ENCODE measurements at places on chromosomes 6 and 20.

DNA sequence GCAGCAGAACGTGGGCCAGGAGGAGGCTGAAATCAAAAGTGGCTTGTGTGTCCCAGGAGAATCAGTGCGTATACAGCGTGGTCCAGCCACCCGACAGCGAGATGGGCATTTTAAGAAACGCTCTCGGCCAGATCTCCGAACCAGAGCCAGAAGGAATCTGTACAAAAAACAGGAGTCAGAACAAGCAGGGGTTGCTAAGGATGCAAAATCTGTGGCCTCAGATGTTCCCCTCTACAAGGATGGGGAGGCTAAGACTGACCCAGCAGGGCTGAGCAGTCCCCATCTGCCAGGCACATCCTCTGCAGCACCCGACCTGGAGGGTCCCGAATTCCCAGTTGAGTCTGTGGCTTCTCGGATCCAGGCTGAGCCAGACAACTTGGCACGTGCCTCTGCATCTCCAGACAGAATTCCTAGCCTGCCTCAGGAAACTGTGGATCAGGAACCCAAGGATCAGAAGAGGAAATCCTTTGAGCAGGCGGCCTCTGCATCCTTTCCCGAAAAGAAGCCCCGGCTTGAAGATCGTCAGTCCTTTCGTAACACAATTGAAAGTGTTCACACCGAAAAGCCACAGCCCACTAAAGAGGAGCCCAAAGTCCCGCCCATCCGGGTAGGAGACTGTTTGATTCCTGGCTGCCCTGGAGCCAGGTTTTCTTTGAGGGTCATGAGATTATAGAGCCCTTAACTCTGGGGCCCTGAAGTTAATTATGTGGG is 75.3 kb downstream of the ASXL1 start:
- no peak for DNase-seq

DNA sequence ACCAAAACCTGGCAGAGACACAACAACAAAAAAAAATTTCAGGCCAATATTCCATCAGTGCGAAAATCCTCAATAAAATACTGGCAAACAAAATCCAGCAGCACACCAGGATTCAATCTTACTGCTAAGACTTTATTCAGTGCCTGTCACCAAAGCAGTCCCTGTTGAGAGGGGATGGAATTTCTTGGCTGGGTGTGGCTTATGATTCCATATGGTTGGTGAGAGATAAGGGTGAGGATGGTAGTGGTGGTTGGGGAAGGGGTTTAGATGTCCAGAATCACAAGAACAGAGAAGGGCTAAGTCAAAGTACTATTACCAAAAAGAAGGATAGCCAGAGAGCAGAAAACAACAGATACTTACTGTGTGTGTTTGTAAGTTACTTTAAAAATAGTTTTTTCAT is 152.8 kb upstream of the SLC35B3 start:
- DNase-seq: no peak

- DNase-seq: no peak
Measured at GRCh38 chr6:123812621-123813020, 9.0 kb downstream of the NKAIN2 start.

GRCh38 chr6:170181338-170181690 is 109.6 kb downstream of the DLL1 start:
- DNase-seq: no peak

GRCh38 chr6:167930295-167930694 is 67.2 kb upstream of the KIF25 start:
- no peak for DNase-seq

GRCh38 chr6:133835901-133836300 is 53.0 kb upstream of the TCF21 start:
- no peak for DNase-seq

DNA sequence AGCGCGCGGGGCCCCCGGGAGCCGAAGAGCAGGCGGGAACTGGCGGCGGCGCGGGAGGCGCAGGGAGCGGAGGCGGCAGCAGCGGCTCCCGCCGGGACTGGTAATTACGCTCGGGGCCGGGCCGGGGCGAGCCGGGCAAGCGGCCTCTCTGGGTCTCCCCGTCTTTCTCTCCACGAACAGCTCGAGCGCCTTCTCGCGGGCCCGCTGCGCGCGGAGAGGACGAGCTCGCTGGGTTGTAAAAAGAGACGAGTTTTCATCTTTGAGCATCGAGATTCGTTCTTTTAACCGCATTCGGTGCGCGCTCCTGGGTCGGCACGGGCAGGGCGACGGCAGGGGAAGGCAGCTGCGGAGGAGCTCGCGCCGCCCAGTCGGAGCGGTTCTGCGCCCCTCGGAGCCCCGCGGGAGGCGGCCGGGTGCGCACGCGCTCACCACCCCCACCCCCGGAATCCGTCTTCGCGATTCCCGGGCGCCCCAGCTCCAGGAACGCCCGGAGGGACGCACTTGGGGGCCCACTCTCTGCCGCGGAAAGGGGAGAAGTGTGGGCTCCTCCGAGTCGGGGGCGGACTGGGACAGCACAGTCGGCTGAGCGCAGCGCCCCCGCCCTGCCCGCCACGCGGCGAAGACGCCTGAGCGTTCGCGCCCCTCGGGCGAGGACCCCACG is 38.0 kb downstream of the YTHDF1 start:
- no peak for DNase-seq

- no peak for DNase-seq
Measured at GRCh38 chr20:11546939-11547338, 370.8 kb upstream of the BTBD3 start.

- peak; percentile 76 for DNase-seq
Measured at GRCh38 chr6:106512048-106512967, 117.0 kb downstream of the RTN4IP1 start.

DNA sequence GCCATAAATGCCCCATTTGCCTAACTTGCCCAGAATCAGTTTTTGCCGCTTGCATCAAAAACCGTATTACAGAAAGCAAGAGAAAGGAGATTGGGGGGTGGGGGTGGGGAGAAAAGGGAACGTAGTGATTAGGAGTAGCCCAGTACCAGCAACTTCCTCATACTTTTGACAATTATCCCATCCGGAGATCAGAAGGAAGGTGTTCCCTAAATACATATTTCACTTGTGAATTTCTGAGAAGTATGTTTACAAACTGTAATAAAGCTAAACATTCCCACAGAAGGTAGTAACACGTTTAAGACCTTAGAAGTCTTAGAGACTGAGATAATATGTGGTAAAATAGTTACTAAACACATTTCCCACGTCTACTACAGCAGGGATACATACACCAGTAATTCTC is 14.5 kb downstream of the PREP start:
- DNase-seq: no peak

GRCh38 chr6:14621518-14621917 is 503.9 kb downstream of the CD83 start:
- peak; percentile 38 for DNase-seq

DNA sequence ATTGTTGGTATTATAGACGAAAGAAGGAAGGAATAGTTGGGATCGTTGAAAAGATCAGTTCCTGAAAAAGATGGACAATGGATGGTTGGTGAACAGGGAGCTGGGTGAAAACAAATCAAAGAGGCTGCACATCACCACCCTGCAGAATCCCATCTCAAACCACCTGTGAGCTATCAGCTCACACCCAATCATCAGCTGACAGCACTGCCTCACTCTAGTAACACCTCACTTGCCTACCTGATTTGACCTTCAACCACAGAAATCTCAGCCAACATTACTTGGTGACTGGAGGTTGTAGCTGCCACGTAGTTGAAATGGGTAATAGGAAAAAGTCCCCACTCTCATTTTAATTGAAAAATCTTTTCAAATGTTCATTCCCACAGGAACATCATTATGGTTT is 101.8 kb upstream of the DST start:
- DNase-seq: no peak

DNA sequence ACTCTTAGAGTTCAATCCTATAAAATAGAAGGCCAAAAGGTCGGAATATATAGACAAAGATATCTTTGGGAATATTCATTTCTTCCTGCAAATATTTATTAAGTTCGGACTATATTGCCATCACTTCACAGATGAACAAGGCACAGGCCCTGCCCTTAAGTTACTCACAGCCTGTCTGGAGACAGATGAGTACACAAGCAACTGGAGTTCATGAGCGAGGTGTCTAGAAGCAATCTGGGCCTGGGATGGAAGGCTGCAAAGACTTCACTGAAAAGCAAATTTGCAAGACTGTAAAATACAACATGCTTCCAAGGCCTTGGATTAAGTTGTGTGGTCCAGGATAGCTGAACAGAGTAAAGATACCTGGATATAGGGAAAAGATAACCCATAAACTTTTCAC is 56.7 kb upstream of the CEP85L start:
- DNase-seq: no peak

GRCh38 chr6:123745895-123746294 is 57.8 kb upstream of the NKAIN2 start:
- peak; percentile 20 for DNase-seq

DNA sequence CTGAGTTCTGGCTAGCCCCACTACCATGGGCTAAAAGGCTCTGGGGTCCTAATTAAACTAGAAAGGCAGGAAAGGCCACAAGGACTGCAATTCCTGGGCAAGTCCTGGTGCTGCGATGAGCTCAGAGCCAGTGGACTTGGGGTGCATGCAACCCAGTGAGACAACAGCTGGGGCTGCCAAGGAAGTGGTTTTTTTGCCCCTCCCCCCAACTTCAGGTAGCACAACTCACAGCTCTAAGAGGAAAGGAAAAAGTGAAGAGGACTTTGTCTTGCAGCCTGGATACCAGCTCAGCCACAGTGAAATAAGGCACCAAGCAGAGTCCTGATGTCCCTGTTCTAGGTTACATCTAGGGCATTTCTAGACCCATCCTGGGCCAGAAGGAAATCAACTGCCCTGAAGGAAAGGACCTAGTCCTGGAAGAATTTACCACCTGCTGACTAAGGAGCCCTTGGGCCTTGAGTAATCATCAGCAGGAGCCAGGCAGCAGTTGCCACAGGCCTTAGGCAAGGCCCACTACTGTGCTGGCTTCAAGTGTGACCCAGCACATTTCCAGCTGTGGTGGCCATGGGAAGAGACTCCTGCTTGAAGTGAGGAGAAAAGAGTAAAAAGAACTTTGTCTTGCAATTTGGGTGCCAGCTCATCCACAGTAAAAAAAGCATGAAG is 358.4 kb downstream of the BTBD3 start:
- DNase-seq: no peak

DNA sequence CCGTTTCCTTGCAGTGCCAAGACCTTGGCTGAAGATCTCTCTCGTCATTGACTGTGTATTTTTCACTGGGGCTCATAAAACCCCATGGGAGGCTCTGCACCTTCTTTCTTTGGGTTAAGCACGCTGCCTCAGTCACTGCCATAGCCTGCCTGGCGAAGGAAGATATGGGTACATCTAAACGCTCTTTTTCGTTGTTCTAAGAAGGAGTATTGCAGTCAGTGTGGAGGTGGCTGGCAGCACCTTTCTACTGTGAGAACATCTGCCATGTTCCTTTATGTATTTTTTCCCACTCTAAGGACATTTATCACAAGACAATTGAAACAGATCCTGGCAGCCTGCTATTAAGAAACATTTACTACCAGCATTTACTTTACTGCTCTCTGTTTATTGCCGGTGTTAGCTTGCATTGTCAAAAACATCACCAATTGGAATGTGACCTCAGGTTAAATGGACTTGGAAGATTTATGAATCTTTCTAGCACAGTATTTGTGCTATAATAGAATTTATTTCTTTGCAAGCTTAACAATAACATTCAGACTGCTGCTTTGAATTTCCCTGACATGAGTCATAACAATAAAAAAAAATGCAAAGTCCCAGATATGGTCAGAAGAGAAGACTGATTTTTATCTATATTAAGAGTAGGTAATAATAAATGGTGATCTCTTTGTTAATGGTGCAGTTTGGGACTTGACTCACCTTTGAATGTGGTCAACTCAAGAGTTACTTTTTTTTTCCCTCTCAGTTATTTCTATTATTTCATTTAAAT is 62.2 kb upstream of the CLDN20 start:
- DNase-seq: peak; percentile 50

GRCh38 chr6:12404651-12405050 is 114.5 kb downstream of the EDN1 start:
- DNase-seq: no peak

DNA sequence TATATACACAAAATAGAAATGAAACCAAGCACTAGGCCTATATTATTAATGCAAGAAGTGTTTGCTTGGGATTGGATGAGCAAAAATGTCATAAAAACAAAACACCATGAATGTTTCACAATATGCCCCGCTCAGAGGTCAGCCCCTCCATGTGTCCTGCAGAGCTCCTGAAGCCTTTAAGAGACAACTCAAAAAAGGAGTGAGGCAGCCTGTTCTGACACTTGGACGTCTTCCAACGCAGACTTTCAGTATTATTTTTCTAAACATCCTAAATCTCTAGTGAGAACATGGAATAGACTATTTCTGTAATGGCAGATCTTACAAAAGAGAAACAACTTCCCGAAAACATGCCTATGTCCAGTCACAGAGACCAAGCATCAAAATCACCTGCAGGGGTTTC is 322.6 kb downstream of the PRKN start:
- no peak for DNase-seq

- DNase-seq: no peak
Measured at GRCh38 chr6:67221226-67221625, 1413.9 kb upstream of the ADGRB3 start.

DNA sequence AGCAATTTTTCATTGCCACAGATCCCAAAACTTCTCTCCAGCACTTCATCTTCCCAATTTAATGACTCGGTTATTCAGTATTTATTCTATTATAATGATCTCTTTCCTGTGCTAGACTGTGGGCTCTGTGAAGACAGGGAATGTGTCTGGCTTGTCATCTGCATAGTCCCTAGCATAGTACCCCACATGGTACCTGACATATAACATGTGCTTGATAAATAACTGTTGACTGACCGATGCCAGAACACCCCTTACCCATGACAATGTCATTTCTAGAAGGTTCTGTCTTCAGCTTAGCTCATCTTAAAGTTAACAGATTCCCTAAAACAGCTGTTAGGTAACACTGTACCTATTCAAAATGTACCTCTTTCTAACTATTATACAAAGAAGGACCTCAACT is 3.6 kb downstream of the PXMP4 start:
- DNase-seq: no peak

GRCh38 chr20:16607364-16608276 is 34.4 kb upstream of the KIF16B start:
- no peak for DNase-seq

Data from AG20443 (cell line).